ENCODE measurements at places on chromosomes 3 and 15.

- DNase-seq = no peak
These were observed 21.7 kb upstream of the PARL start for GRCh38 chr3:183906234-183906921.

DNA sequence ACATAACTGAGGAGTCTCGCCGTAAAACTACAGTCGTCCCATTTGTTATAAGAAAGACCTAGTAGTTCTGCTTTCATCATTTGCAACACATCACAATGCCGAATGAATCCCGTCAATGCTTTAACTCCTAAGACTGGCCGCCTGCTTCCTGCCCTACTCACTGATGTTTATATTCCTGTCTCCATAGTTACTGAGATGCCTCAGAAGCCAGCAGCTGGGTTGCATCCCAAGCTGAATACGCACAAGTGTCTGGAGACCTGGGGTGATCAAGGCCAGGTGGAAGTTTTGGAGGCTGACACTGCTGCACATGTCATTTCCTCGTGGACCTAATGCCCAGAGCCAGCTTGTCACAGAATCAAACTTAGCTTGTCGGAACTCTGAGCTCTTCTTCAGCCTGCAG lies 95.2 kb upstream of the UBE2E1 start:
- DNase-seq = no peak

DNA sequence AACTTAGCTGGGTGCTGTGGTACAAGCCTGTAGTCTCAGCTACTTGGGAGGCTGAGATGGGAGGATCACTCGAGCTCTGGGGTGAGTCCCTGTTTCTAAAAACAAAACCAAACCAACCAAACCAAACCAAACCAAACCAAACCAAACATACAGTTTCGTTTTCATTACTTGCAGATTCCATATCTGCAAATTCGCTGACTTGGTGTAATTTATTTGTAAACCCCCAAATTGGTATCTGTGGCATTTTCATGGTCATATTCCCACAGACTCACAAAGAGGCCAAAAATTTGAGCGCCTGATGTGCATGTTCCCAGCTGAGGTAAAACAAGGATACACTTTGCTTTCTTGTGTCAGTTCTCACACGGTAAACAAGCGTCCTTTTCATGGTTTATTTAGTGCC lies 1138.3 kb downstream of the ROBO1 start:
- DNase-seq = no peak

GRCh38 chr3:12506201-12506709 lies 22.0 kb downstream of the TSEN2 start:
- no peak for DNase-seq

DNA sequence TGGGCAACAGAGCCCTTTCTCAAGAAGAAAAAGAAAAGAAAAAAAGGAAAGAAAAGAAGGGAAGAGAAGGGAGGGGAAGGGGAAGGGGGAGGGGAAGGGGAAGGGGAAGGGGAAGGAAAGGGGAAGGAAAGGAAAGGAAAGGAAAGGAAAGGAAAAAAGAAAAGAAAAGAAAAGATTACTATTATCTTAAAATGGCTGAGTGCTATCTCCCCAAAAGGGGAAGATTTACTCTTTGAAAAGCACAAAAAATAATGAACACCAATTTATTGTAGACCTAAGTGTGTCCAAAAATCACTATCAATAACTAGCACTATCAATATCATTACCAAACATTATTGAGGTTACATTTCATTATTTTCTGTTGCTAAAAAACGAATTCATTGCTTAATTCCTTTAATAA lies 89.0 kb downstream of the ATP1B3 start:
- no peak for DNase-seq

GRCh38 chr3:177827511-177828207 lies 630.4 kb upstream of the TBL1XR1 start:
- no peak for DNase-seq

- DNase-seq = no peak
These were observed 375.3 kb downstream of the VPS13C start for GRCh38 chr15:61684749-61685467.

- DNase-seq = no peak
These were observed 118.0 kb upstream of the SLC24A5 start for GRCh38 chr15:48002767-48003166.

DNA sequence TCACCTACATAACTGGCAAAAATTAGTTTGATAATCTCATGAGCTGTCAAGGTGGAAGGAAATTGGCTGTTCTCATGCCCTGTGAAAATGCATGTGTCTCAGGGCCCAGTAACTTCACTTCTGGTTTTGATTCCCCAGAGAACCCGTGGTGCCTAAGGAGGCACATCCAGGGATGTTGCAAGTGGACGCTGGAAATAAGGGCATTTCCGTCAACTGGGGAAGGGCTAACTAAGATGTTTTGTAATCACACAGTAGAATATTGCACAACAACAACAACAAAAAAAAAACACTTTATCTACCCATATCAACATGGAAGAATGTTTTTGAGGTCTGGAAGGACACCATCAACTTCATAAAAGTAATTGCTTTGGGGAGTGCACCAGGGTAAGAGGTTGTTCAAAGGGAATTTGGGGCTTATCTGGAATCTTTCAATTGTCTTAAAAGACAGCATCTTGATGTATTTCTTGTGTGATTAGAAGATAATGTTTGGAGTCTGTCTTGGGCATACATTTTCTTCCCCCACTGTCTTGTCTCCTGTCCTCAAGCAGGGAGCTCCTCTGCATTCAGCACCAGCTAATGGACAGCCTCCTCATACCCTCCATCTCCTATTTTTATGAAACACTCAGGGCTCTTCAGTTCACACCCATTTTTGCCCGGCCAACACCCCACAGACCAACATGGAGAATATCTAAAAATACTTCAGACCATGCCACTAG lies 37.2 kb upstream of the PRR20G start:
- no peak for DNase-seq

DNA sequence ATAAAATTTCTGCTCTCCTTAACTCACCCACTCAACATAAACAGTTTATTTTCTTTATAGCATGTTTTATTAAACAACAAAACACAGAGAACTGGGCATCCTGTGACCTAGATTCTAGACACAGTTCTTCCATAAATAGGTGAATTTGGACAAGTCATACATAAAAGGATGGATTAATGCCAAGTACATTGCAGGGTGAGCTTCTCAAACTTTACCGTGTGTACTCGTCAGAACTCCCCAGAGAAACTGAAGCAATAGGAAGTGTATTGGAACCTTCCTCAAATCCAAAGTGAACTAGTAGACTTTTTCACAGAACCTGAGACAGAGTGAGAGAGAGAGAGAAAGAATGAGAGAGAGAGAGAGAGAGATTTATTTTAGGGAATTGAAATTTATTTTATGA lies 139.7 kb downstream of the CD47 start:
- no peak for DNase-seq

DNA sequence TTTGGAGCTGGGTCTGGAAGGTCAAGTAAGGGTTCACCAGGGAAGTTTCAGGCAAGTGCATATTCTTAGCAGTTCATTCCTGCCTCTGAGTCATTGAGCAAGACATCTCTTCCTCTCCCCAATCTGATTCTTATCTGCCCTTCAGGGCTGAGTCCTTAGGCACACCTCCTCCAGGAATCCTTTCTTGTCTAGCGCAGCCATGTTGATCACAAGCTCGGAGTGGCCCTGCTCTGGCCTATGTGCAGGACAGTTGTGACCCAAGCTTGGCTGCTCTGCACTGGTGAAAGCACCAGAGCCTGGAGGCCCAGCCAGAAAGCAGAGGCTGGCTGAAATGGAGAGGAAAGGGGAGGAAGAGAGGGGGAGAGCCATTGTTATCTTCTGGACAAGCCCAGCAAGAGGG lies 30.9 kb upstream of the MRPS22 start:
- DNase-seq = no peak

DNA sequence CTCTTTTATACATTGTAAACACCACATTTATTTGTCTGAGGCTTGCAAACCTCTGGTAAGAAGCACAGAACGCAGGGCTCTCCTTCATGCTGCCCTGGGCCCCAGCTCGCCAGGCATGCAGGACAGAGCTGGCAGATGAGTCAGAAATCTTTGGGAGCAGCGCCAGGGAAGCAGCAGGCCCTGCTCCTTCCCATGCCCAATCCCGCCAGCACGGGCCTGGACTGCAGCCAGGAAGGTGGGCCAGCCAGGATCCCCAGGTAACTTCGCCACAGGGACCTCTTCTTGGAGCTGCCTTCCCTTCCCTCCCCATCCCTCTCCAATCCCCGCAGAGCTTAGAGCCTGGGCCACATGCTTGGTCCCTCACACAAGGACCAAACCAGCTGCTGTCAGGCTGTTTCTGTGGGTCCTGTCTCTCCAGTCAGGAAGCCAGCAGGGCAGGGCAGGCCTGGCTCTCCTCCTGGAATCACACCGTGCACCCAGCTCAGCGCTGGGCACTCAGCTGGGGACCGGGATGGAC lies 8.8 kb downstream of the STOML1 start:
- no peak for DNase-seq

- no peak for DNase-seq
These were observed 211.8 kb upstream of the RGMA start for GRCh38 chr15:93300796-93301195.

GRCh38 chr3:50269977-50270413 lies 1.0 kb downstream of the SEMA3B start:
- no peak for DNase-seq

- DNase-seq = no peak
These were observed 954 bp downstream of the CLDN11 start for GRCh38 chr3:170419557-170420087.

- no peak for DNase-seq
These were observed 9.6 kb upstream of the SMARCC1 start for GRCh38 chr3:47791193-47791855.

DNA sequence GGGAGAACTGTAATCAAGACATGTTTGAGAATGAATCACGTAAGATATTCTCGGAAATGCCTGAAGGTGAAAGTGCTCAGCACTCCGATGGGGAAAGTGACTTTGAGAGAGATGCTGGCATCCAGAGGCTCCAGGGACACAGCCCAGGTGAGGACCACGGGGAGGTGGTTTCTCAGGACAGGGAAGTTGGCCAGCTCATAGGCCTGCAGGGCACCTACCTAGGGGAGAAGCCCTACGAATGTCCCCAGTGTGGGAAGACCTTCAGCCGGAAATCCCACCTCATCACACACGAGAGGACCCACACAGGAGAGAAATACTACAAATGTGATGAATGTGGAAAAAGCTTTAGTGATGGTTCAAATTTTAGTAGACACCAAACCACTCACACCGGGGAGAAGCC lies 19.8 kb downstream of the ZSCAN2 start:
- no peak for DNase-seq

GRCh38 chr15:62994975-62995681 lies 47.4 kb upstream of the TPM1 start:
- no peak for DNase-seq

- no peak for DNase-seq
These were observed 673.2 kb upstream of the BCHE start for GRCh38 chr3:166510382-166510781.

DNA sequence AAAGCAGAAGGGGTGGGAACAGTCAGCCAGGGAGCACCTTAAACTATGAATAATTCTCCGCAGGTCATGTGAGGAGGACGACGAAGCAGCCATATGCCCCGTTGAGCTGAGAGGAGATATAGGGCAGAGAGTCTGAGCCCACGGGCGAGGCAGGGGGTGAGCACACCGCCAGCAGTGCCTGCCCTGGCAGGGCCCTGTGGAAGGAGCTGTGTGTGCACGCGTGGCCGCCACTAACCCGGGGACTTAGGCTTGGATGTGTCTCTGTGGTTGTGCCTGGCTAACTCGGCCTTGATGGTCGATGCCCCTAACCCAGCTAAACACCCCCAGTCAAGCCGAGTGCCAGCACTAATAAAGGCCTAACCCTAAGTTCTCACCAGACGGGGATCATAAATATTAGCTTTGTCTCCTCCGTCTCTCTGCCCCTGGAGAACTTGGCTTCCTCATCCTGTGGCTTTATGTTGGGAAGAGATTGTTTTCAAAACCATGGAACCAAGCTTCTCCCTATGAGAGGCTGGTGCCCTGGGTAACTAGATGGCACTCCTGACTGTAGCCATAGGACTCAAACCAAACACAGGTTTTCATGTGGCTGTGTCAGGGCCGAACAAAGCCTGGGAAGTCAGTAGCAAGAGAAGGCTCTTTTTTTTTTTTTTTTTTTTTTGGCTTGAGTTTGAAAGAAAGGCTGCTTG lies 45.4 kb downstream of the CCK start:
- no peak for DNase-seq

- no peak for DNase-seq
These were observed 126.4 kb downstream of the GREM1 start for GRCh38 chr15:32844118-32844711.

All from stimulated activated CD8-positive, alpha-beta memory T cell treated with anti-CD3 and anti-CD28 coated beads, Interleukin-15, amount 100 ng/mL, for 24 hours (primary cell).